ENCODE measurements at places on chromosomes 3 and 15.
A peak's percentile ranks its signal among the peaks of the same experiment; 100 is the strongest.

- no peak for DNase-seq
Observed at GRCh38 chr15:86663304-86663703, 583.6 kb downstream of the AGBL1 start.

GRCh38 chr3:182261041-182261440 is 532.3 kb upstream of the ATP11B start:
- DNase-seq = peak; percentile 11

GRCh38 chr15:92801774-92802464 is 98.2 kb upstream of the CHD2 start:
- no peak for DNase-seq

DNA sequence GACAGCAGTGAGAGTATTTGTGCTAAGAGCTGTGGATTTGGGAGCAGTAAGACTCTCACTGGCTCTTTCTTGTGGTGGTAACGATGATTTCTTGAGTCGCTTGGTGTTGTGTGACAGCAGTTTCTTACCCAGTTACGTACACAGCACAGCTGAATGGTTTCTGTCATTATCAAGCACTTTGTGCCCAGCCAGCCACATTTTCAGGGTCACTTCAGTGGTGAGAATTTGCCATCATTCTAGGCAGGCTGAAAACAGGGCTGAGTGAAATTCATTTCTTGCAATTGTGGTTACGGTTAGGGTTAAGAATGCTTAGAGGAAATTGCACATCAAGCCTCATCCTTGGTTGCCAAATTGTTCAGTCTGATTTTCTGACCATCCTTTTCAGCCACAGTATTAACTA is 130.1 kb downstream of the RYR3 start:
- no peak for DNase-seq

- no peak for DNase-seq
Observed at GRCh38 chr15:70494852-70495571, 268.3 kb downstream of the UACA start.

- DNase-seq = no peak
Observed at GRCh38 chr15:23897531-23897930, 210.4 kb upstream of the NDN start.

GRCh38 chr3:123336441-123336851 is 112.4 kb downstream of the ADCY5 start:
- no peak for DNase-seq

DNA sequence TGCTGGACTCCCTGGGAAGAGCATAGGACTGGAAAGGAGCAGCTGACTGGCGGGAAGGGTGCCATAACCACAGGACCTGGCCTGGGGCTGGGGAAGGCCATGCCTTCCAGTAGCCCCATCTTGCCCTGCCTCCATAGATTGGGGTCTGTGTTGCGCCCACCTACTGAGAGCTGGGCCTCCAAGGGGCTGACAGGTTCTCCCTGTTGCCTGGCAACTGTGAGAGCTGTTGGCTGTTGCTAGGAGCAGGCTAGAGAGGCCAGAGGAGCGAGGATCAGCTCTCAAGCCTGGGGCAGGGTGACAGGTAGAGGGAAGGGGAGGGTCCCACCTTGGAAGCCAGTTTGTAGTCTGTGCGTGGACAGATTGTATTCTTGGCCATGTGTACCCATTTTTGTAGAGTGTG is 2.8 kb upstream of the GNAI2 start:
- DNase-seq = no peak

- no peak for DNase-seq
Observed at GRCh38 chr15:41629883-41630282, 30.3 kb upstream of the MGA start.

GRCh38 chr15:77748078-77749064 is 115.7 kb upstream of the LINGO1 start:
- DNase-seq = no peak
